ENCODE measurements at places on chromosomes 7 and 10.

DNA sequence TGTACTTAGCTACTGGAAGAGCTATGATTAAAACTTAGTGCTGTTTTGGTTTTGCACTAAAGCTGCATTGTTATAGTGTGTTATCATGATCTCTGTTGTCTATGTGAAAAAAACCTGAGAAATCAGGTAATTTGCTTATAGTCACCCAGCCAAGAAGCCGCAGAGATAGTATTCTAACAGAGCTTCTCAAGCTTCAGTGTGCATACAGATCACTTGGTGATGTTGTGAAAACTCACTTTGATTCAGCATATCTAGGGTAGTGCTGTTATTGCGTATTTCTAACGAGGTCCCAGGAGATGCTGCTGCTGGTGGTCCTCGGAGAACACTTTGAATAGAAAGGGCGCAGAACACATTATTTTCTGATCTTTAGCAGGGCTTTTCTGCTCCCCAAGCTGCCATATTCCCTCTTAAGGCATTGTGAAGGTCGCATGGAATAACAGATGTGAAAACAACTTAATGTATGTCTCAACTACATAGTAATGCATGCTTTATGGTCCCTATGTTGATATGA is 68.4 kb upstream of the PDCD4 start:
- no peak for DNase-seq

GRCh38 chr7:136585954-136586670 is 282.3 kb upstream of the CHRM2 start:
- DNase-seq: no peak

DNA sequence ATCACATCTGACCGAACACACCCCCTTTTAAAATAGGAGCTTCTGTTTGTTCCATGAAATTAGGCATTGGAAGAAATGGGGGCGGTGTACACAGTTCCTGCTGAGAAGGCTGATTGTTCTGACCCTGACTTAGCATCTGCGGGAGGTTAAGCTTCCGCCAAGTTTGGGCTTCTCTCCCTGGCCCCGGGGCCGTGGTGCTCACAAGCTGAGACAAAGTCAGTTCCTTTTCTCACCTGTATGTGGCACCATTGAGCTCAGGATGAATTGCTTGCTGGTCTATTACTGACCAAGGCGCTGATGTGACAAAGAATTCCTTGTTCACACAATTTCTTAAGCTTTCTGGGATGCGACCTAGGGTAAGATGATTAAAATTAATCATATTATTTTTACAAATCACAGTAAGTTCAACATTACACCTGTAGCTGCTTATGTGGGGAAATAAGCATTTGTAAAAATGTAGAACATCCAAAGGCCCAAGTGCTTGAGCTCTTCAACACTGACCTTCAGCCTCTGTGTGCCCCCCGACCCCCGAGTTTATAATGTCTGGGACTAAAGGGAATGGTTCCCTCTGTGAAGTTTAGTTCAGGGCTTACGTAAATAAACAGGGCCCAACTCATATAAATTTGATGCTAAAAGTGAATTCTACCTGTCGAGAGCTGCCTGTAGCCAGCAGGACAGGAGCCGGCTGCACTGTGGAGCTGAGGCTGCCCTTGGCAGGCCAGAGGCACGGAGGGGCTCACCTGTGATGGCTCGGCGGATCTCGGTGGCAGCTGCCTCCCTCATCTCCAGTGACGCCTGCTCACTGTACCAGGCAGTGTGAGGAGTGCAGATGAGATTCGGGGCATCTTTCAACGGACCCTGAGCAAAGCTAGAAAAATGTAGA is 50.8 kb downstream of the ZRANB1 start:
- no peak for DNase-seq

GRCh38 chr7:46694058-46694457 is 773.0 kb upstream of the IGFBP3 start:
- DNase-seq: no peak
